ENCODE measurements at places on chromosomes 5 and 9. TPM values are rescaled to one million over a fixed set of nuclear protein-coding genes. Genes with fewer than 3 reads are reported as not detected.

CRAT gene
- total RNA-seq: 15.0 TPM

CARD9 gene
- total RNA-seq: 5.6 TPM

PCA3 gene
- total RNA-seq: not detected

TERT gene
- total RNA-seq: 15.5 TPM

F2RL1 gene
- 23.0 TPM for total RNA-seq

OSTF1 gene
- total RNA-seq: 16.1 TPM

AQP7 gene
- total RNA-seq: not detected

C9orf153 gene
- not detected for total RNA-seq

RNF183 gene
- not detected for total RNA-seq

NMRK1 gene
- total RNA-seq: 3.0 TPM

Measured in H9 (cell line).